ENCODE measurements at places on chromosomes 2 and 18.

GRCh38 chr2:70833246-70833645 lies 2.4 kb downstream of the CD207 start:
- DNase-seq: no peak

DNA sequence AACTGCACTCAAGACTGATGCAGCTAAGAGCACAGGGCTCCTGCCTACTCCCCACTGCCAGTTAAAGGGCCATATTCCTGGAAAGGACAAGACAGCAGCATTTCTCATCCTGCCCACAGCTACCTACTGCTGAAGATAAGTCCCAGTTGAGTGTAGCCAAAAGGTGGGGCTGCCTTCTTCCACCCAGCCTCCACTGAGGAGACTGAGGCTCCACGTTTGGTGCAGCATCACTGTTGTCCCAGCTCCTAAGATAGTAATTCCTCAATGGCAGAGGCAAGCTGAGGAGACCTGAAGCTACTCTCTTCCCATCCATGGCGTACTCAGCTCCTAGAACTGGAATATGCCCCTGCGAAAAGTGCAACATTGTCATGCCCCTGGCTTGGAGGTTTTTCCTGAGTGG lies 149.7 kb downstream of the TRABD2A start:
- DNase-seq: no peak

DNA sequence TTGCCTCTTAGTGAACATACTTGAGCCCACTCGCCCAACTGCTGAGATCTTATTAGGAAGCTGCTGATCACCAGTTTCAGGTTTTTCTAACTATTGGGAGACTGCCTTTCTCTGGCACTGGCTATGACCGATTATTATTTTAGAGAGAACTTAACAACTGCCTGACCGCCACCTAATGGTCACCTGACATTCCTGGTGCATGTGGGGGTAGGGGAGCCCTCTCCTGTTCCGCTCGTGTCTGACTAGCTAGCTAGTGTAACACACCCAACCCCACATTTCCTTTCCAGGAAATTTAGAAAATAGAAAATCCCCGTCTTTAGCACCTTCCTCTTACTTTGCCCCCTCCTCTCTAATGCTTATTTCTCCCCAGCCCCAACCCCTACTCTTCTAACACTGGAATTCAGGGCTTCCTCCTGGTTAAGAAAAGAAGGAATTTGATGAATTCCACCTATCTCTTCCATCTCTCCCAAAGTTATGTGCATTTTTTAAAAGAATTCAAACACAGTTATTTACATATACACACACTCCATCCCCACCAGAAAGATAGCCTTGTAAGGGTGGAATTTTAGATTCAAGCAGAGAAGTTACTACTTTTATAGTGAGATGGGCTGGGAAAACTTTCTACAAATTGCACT lies 19.4 kb upstream of the DNER start:
- no peak for DNase-seq

DNA sequence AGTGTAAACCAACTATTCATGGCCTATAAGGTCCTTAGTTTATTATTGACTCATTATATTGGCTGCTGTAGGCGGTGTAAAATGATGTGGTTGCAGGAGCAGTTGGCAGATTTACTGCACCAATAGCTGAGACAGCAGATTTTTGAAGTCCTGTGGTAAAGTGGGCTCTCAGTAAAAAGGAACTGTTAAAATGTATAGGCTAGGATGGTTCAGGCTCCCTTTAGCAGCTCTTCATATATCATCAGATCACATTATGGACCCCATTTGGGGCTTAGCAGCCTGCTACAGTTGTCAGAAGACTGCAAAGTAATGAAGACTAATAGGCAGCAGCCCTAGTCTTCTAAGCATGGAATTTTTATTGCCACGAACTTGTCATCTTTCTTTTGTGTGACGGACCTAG lies 27.8 kb downstream of the MTX2 start:
- no peak for DNase-seq
